ENCODE measurements at places on chromosomes 11 and 22.

GRCh38 chr11:134822897-134823296 is 410.9 kb upstream of the B3GAT1 start:
- no peak for DNase-seq

GRCh38 chr11:72352859-72353551 is 81.3 kb downstream of the CLPB start:
- peak; percentile 13 for DNase-seq

DNA sequence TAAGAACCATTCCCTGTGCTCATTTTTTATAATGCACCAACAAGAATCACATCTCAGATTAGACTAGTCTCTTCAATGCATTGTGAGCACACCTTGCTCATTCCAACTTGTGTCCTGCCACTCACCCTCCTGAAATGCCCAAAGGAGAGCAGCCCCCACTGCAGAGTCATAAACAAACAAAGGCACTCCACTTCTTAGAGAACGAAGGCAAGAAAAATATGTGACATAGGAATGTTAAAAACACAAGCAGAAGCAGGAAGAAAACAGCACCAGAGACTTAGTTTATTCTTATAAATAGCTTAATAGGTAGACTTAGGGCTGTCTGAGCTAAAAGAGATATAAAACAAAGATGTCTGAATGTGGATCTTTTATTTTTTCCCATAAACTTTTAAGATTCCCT is 57.2 kb downstream of the GUCY1A2 start:
- no peak for DNase-seq

GRCh38 chr11:19632499-19632834 is 80.2 kb upstream of the NAV2 start:
- no peak for DNase-seq

GRCh38 chr22:46828323-46828900 is 66.0 kb downstream of the TBC1D22A start:
- DNase-seq: no peak

GRCh38 chr22:20031732-20032406 is 11.0 kb downstream of the TANGO2 start:
- no peak for DNase-seq
